ENCODE measurements at places on chromosomes 1 and 21. TPM values are rescaled to one million over a fixed set of nuclear protein-coding genes. Genes with fewer than 3 reads are reported as not detected.

The MRPL37 gene
- total RNA-seq: 132 TPM

The SPRR4 gene
- total RNA-seq: not detected

The HSF2BP gene
- 0.90 TPM for total RNA-seq

The PPP1R15B gene
- total RNA-seq: 14.9 TPM

The ZNF695 gene
- total RNA-seq: 1.1 TPM

The KISS1 gene
- 11.7 TPM for total RNA-seq

The ANGPTL7 gene
- under 0.01 TPM for total RNA-seq

The KCNE2 gene
- total RNA-seq: not detected

The LCE1D gene
- total RNA-seq: not detected

The DYRK3 gene
- total RNA-seq: 21.1 TPM

The MYOC gene
- not detected for total RNA-seq

The CA14 gene
- not detected for total RNA-seq

The NUDT4B gene
- 19.9 TPM for total RNA-seq

The GNG4 gene
- total RNA-seq: 0.28 TPM

The RIMKLA gene
- not detected for total RNA-seq

The CNTN2 gene
- 0.28 TPM for total RNA-seq

Measured in IMR-90 (cell line).